ENCODE measurements at places on chromosomes 4 and X. TPM values are rescaled to one million over a fixed set of nuclear protein-coding genes. Genes with fewer than 3 reads are reported as not detected.

Gene CCDC149
- total RNA-seq, result 1.7 TPM

Gene ACE2
- 0.45 TPM for total RNA-seq

Gene IL15
- total RNA-seq, result 1.4 TPM

Gene HDX
- total RNA-seq, result 3.1 TPM

Gene NUDT11
- 35.0 TPM for total RNA-seq

Gene GAGE13
- total RNA-seq, result not detected

Gene RFC1
- 69.7 TPM for total RNA-seq

Gene NELFA
- 61.2 TPM for total RNA-seq

Gene RAP1GDS1
- total RNA-seq, result 37.2 TPM

Gene UGT2B11
- total RNA-seq, result not detected

Gene MAGEA12
- total RNA-seq, result not detected

Gene ADGRA3
- total RNA-seq, result 39.0 TPM

Gene F11
- 0.30 TPM for total RNA-seq

Gene PDGFRA
- total RNA-seq, result 10.8 TPM

Gene TRPC5OS
- total RNA-seq, result 0.21 TPM

Gene BMX
- total RNA-seq, result not detected

Gene NLRP2B
- total RNA-seq, result not detected

Gene ITM2A
- 25.4 TPM for total RNA-seq

All from H7 (cell line).